ENCODE measurements at places on chromosomes 3 and 15. TPM values are rescaled to one million over a fixed set of nuclear protein-coding genes. Genes with fewer than 3 reads are reported as not detected.

- no peak for DNase-seq
These were observed 177.0 kb downstream of the CACNA2D3 start for GRCh38 chr3:54299169-54299935.

DNA sequence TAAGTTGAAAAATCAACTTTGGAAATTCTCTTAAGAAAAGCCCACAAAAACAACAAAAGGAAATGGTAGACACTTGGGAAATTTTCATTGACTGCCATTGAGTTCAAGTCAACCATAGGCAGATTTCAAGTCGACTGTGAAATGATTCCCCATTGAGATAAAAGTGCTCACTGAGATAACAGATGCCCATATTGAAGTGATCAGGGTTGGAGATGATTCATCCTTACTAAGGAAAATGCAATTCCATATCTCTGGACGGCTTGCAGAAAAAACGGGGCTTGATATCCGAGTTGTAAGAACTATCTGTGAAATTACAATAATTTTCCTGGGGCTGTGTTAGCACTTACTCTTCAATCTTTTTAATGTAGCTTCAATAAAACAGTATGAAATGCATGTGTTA, 373.1 kb upstream of the THRB start:
- DNase-seq = no peak

- no peak for DNase-seq
These were observed 822.4 kb downstream of the VGLL3 start for GRCh38 chr3:86168512-86168911.

The OSBPL10 gene
- 38.3 TPM for total RNA-seq

DNA sequence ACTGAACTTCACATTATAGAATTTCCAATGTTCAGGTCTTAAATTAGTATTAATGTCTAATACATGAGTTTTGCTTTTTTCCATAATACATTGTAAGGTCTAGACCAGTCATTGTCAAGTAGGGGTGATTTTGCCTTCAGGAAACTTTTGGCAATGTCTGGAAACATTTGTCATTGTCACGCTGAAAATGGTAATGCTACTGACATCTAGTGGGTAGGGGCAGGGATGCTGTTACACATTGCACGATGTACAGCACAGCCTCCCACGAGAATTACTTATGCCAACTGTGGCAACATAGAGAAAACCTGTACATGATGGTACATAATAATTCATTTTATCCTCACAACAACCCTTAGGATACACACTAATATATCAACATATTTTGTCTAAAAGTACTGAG, 384.1 kb downstream of the CADM2 start:
- no peak for DNase-seq

- DNase-seq = peak; percentile 58
These were observed 29.4 kb downstream of the ABTB1 start for GRCh38 chr3:127702151-127702578.

Measured in suprapubic skin (tissue), 4 donors.